Adipocyte (in vitro differentiated cells): ENCODE measurements at places on chromosomes 16 and 17.

- peak; percentile 71 for DNase-seq
Measured at GRCh38 chr17:19747829-19748806, at the start of gene ALDH3A1. TSS of gene ALDH3A1 (minus strand) at chr17:19748298. CDS start at chr17:19745129, 3,169 bp downstream.

GRCh38 chr17:10754109-10754508, 24.3 kb upstream of the TMEM220 start:
- DNase-seq = peak; percentile 17

DNA sequence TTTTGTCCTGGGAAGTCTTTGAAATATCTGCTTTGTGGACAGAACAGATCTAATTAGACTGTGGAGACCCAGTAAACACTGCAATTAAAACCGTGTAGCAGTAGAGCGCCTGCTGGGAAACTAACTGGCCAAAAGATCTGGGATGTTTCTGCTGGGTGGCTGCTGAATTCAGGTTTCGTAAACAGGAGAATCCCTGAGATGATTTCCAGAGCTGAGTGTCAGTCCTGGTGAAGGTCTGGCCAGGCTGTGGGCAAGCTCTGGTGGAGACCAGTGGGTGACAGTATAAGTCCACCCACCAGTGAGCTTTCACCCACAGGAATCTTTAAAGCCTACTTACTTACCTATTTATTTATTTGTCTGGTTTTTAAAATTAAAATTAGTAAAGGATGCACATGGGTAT, 257.2 kb downstream of the IRF8 start:
- DNase-seq = no peak

GRCh38 chr16:15642557-15643047, 352 bp downstream of the MARF1 start:
- DNase-seq = peak; percentile 73

DNA sequence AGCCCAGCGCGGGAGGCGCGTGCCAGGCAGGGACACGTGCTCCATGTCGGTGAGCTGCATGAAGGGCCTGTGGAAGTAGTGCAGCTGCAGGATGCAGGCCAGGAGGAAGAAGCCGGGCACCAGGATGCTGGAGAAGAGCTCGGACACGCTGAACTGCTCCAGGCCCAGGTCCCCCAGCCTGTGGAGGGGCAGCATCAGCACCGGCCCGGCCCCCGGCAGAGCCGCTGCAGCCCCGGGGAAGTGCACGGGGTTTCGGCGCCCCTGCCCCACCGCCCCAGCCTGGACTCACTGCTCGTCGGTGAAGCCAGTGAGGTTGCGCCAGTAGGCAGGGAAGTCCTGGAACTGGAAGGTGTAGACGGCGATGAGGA, 28.0 kb downstream of the CTU2 start:
- DNase-seq = no peak

- DNase-seq = no peak
Measured at GRCh38 chr16:89613231-89613953, at the start of gene DPEP1. TSS of gene DPEP1 (plus strand) at chr16:89613642. CDS start at chr16:89630411, 16,769 bp downstream.

- DNase-seq = no peak
Measured at GRCh38 chr16:89393738-89394406, 96.5 kb downstream of the ANKRD11 start.

DNA sequence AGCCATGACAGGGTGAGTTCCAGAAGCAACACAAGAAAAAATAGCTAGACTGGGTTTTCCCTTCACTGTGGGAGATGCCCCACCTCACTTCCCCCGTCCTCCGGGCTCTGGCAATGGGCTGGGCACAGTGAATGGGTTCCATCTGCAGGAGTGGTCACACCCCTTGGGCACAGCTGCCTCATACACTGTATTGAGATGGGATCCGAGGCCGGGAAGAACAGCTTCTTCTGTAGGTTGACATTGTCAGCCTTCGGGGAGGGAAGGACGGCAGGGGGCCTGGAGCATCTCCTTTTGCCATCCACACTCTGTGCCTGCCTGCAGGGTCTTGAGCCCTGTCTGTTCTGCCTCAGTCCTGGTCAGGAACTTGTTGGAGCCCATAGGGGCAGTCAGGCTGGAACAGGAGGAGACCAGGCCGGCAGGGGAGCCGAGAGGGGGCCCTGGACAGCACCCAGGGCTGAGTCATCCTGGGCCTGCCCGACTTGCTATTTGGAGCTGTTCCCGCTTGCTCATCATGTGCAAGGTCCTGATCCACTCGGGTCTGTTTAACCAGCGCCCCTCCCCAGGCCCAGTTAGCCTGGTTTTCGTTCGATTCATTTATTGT, 286.7 kb downstream of the SEC14L1 start:
- DNase-seq = peak; percentile 91

DNA sequence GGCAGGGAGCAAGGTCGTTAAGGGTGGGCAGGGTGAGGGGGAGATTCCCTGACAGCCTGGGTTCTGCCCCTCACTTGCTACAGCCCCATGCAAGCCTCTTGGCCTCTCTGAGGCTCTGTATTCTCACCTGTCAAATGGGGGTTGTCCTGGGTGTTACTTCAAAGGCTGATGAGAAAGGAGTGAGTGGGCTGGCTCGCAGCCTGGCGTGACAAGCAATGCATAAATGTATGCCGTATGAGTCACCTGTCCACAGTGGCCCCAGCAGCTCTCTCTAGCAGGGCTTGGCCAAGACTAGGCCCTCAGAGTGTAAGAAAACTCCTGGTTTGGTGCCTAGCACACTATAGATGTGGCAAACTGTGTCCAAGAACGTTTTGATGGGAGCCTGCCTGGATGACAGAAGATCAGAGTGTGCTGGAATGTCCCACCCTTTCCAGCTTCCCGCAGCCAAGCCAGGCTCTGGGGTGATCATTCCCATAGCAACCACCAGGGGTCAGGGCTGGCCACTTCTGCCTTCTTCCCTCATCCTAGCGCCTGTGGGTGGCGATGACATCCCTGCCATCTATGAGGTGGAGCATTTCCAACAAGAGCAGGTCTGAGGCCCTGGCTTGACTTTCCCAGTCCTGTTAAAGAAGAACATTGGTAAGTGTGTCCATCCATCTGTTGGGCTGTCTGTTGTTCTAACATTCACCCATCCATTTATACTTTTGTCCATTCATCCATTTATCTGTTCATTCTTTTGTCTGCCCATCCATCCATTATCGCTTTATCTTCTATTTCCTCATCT, 37.2 kb upstream of the ADGRG1 start:
- peak; percentile 85 for DNase-seq
